Panc1 (cell line): ENCODE measurements at places on chromosomes 4 and X.

DNA sequence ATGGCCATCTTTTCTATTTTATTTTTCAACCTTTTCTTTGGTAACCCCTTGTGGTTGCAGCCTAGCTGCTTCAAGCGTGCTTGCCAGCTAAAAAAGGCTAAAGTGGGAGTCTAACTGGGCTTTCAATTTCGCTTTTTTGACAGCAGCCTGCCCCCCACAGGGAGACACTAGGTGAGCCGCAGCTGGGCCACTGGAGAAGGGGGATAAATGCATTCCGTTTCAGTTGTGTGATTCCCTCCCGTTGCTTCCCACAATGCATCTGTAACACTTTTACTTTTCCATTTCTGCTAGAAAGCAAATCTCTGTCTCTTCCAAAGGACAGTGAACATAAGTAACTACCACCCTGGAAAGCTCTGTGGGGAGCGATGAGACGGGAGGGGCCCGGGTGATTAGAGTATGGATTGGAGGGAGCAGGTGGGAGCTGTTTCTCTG, 86.3 kb upstream of the RAPGEF2 start:
- no peaks in the 10 kb centered on the region for H3K27me3 ChIP-seq
- no peaks in the 10 kb centered on the region for H3K4me1 ChIP-seq
- no peak overlapping the region for H3K4me3 ChIP-seq
- no peaks in the 10 kb centered on the region for H3K36me3 ChIP-seq
- no peak overlapping the region for H3K27ac ChIP-seq
- no peak for DNase-seq

GRCh38 chr4:94447754-94448411, 3.9 kb upstream of the PDLIM5 start:
- no peak overlapping the region for H3K4me3 ChIP-seq
- peaks cover 3% of the 10 kb centered on the region; the same call in 1 of the 2 replicates for H3K36me3 ChIP-seq
- no peak for DNase-seq
- H3K27ac ChIP-seq, result no peak overlapping the region

- no peaks in the 10 kb centered on the region for H3K27me3 ChIP-seq
- no peaks in the 10 kb centered on the region for H3K36me3 ChIP-seq
- peak overlapping the region; percentile 77 for H3K27ac ChIP-seq
- peaks cover 28% of the 10 kb centered on the region for H3K4me1 ChIP-seq
Measured at GRCh38 chrX:10608099-10608498, 12.3 kb downstream of the MID1 start.

- H3K4me1 ChIP-seq, result no peaks in the 10 kb centered on the region
- no peak overlapping the region for H3K27ac ChIP-seq
- H3K27me3 ChIP-seq, result no peaks in the 10 kb centered on the region
- no peaks in the 10 kb centered on the region for H3K36me3 ChIP-seq
Measured at GRCh38 chrX:39439906-39440798, 638.9 kb downstream of the MID1IP1 start.

DNA sequence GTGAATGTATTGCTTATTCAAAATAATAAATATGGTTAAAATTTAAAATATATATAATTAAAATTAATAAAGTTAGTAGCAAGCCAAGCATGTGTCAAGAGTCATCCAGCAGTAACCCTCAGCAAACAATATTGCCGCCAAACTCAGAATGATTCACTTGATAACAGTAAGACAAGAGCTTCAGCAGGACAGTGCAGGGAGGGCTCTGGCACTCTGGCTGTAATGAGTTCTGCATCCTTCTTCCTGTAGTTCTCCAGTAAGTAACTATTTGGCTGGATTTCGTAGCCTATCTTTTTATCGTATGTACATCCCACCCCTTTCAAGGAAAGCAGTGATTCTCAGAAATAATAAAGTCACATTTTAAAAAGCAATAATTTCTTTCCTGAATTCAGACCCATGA, 17.6 kb downstream of the OTUD6A start:
- DNase-seq, result no peak
- H3K4me3 ChIP-seq, result no peak overlapping the region
- no peak overlapping the region for H3K27ac ChIP-seq
- H3K27me3 ChIP-seq, result no peaks in the 10 kb centered on the region
- H3K4me1 ChIP-seq, result no peaks in the 10 kb centered on the region

DNA sequence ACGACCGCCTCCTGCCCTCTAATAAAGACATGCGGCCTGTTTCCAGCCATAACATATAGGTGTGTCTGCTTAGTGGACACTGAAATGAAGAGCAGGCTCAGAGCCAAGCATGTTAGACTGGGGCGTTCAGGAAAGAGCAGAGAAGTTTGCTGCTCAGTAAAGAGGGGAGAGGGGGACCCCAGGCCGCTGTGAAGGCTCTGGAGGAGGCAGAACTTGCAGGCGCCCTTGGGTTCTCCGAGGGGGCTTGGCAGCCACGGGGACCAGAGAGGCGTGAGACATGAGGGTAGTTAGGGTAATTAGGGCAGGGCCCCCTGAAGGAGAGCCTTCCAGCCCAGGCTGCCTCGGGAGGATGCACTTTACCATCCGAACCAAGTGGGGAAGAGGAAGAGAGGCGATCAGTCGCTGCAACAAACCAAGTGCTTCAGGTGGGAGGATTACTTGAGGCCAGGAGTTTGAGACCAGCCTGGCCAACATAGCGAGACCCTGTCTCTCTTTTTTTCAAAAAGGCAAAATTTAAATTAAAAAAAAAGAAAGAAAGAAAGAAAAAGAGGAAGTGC, 46.6 kb upstream of the CDKN2AIP start:
- no peaks in the 10 kb centered on the region; the same call in none of the 2 replicates for H3K4me1 ChIP-seq
- no peaks in the 10 kb centered on the region for H3K27me3 ChIP-seq

- H3K4me3 ChIP-seq, result peak overlapping the region; percentile 90
- peaks cover 36% of the 10 kb centered on the region for H3K4me1 ChIP-seq
- H3K27ac ChIP-seq, result peak overlapping the region; percentile 9
- peak; percentile 30 for DNase-seq
- no peaks in the 10 kb centered on the region for H3K27me3 ChIP-seq
- no peaks in the 10 kb centered on the region for H3K36me3 ChIP-seq
Measured at GRCh38 chrX:118730500-118731247, 3.3 kb downstream of the IL13RA1 start.

DNA sequence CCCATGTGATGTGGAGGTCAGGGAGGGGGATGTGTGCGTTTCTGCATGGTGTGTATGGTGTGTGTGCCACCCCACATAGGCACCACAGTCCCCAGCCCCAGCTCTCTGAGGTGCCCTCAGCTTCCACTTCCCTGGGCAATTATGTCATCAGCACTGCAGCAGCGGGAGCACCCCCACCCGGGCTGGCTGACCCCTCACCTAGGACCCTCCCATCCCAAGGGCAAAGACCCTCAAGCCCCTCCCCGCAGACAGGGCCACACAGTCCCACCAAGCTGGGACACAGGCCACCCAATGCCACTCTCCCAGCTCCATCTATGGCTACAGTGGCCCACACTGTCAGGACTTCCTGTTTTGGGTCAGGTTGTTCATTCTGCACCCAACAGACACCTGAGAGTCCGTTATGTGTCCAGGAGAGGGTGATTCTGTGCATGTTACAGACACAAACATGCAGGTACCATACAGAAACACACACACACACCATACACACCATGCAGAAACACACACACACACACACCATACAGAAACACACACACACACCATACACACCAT, 75.2 kb downstream of the JAKMIP1 start:
- DNase-seq, result no peak
- no peaks in the 10 kb centered on the region for H3K27me3 ChIP-seq
- no peak overlapping the region for H3K27ac ChIP-seq
- H3K4me3 ChIP-seq, result no peak overlapping the region
- no peaks in the 10 kb centered on the region for H3K4me1 ChIP-seq

GRCh38 chr4:2638730-2639129, 102.3 kb downstream of the FAM193A start:
- no peak overlapping the region for H3K27ac ChIP-seq
- H3K4me1 ChIP-seq, result no peaks in the 10 kb centered on the region
- no peak overlapping the region for H3K4me3 ChIP-seq
- DNase-seq, result no peak

- H3K4me1 ChIP-seq, result no peaks in the 10 kb centered on the region
- no peak overlapping the region for H3K4me3 ChIP-seq
- no peak for DNase-seq
- no peak overlapping the region for H3K27ac ChIP-seq
- no peaks in the 10 kb centered on the region for H3K36me3 ChIP-seq
- H3K27me3 ChIP-seq, result 0 out of 2 replicates have a peak, but pooled peaks cover 3% of the 10 kb centered on the region
Measured at GRCh38 chr4:165385126-165385525, 6.3 kb downstream of the CPE start.

GRCh38 chrX:136646602-136647239, 1.2 kb upstream of the CD40LG start:
- DNase-seq, result no peak
- no peaks in the 10 kb centered on the region for H3K36me3 ChIP-seq
- H3K4me3 ChIP-seq, result no peak overlapping the region
- peaks cover 2% of the 10 kb centered on the region; the same call in 1 of the 2 replicates for H3K27me3 ChIP-seq
- no peak overlapping the region for H3K27ac ChIP-seq
